Stimulated activated CD4-positive, alpha-beta T cell treated with anti-CD3 and anti-CD28 coated beads, Interleukin-1b, Interleukin-23, amount 100 ng/mL, for 4 hours (primary cell): ENCODE measurements at places on chromosomes 12 and 14.

- no peak for DNase-seq
Measured at GRCh38 chr14:90556012-90556477, 159.2 kb downstream of the CALM1 start.

GRCh38 chr12:63090716-63091115, 60.3 kb downstream of the AVPR1A start:
- DNase-seq: no peak

GRCh38 chr14:48027115-48027514, 351.7 kb upstream of the MDGA2 start:
- no peak for DNase-seq

- DNase-seq: no peak
Measured at GRCh38 chr14:32232481-32232880, 29.4 kb upstream of the RNU6-8 start.

GRCh38 chr14:39265806-39266524, 32.2 kb downstream of the MIA2 start:
- DNase-seq: no peak

GRCh38 chr14:68361231-68361630, 431.6 kb downstream of the ZFP36L1 start:
- DNase-seq: no peak
